Fibroblast of skin of abdomen (primary cell): ENCODE measurements at places on chromosomes 12 and 14.

- peak; percentile 7 for DNase-seq
Observed at GRCh38 chr14:61388976-61389576, 67.7 kb downstream of the PRKCH start.

DNA sequence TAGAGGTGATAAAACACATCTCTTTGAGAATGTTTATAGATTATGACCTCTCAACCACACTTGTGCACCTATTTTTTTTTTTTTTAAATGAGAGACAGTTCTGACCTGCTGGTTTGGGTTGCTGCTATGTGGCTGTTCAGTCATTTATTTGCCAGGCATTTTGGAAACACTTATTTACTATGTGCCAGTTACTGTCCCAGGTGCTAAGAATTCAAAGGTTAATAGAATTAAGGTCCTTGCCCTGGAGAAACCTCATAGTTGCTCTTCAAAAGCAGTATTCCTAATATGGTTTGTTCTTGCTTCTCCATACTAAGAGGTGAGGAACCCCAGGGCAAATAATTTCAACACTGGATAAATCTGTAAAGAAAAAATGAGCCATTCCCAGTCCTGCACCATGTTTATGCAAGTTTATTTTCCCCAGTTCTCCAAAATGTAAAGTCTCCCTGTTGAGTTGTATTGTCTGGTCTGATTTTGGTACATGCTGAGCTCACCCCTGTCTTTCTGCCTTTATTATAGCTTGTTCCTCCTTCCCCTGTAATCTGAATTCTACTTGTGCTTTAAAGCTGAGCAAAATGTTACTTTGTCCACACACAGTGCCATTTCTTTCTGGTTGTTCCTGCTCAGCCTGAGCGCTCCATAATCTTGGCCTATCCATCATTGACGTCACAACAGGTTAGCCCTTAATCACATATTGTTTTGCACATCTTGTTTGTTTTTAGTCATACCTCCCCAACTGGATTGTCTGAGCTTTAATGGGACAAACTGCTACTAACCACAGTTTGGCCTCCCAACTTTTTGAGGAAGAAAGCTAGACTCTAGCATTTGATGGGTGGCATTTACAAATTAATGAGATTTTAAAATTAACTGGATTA is 56.7 kb downstream of the SRGAP1 start:
- no peak for DNase-seq

DNA sequence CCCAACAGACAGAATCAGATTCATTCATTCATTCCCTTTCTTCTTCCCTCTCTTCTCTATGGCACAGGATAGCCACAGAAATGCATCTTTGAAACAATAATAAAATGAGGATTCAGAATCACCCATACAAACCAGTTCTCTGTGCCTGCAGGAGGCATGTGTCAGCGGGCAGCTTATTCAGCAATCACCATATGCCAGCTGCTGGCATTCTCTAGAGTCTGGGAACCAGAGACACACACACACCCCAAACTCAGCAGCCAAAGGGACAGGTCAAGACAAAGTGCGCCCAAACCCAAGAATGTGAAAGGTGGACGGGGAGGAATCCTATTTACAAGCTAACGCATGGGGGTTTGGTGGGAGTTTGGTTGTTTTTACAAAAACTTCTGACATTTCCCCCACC is 14.1 kb downstream of the ARF3 start:
- DNase-seq, result no peak

DNA sequence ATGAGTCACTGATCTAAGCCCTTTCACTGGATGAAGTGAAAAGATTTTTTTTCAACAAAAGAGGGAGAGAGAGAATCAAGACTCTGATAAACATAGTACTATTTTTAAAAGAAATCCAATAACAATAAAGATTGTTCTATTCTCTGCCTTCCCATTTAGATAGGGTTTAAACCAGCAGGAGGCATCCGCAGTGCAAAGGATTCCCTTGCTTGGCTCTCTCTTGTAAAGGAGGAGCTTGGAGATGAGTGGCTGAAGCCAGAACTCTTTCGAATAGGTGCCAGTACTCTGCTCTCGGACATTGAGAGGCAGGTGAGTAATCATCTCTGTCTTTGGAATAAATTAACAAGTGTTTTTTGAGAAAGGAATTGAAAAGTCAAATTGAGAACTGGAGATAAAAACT is 124.9 kb downstream of the DERA start:
- DNase-seq, result no peak

- DNase-seq, result no peak
Observed at GRCh38 chr12:2775431-2775830, 19.3 kb upstream of the FKBP4 start.

DNA sequence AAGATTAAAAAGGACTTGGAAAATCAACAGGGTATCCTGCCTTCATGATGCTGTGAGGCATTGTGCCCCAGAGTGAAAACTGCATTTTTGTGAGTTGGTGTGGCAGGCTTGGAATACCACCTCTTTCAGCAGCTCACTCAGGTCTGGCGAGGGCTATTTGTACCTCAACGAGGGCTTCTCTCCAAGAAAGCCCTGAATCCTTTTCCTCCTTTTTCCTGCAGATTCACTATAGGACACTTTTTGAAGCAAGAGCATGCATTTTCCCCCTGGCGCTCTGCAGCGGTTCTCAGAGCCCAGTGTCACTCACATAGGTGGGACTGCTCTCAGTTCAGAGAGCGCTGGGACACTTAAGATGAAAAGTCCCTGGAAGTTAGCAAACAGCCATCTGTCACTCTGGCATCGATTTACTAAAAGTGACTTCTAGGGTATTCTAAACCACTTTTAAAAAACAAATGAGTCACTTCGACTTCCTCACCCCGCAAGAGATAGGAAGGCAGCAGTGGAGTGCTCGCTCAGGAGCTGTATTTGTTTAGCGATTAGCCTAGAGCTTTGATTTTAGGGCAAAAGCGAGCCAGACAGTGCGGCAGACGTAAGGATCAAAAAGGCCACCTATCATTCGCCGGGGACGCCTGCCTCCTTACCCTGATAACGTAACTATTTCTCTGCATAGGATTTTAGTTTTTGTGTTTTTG is 782 bp upstream of the LGR5 start:
- DNase-seq, result no peak

DNA sequence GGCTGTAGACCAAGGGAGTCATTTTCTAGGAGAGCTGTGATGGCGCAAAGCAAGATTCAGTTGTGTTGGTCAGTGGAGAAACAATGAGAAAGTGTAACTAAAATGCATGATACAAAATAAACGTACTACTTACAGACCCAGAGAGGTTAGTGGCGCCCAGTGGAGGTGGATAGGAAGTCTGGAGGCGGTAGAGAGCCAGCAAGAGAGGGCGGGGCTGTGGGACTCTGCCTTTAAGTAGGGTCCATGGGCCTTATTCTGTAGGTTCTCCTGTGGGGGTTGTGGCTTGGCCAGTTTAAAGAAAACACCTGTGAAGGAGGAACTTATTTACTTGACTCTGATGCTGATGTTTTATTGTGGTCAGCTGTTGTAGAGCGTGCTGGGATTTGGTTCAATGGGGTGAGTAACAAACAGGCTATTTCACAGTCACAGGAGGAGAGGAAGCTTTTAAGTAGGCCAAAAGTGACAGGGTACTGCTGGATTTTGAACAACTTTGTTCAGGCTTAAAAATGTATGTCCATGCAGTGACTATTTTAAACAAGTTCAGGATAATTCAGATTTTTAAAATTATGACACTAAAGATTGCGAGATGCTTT is 1097.7 kb downstream of the TMTC2 start:
- no peak for DNase-seq

DNA sequence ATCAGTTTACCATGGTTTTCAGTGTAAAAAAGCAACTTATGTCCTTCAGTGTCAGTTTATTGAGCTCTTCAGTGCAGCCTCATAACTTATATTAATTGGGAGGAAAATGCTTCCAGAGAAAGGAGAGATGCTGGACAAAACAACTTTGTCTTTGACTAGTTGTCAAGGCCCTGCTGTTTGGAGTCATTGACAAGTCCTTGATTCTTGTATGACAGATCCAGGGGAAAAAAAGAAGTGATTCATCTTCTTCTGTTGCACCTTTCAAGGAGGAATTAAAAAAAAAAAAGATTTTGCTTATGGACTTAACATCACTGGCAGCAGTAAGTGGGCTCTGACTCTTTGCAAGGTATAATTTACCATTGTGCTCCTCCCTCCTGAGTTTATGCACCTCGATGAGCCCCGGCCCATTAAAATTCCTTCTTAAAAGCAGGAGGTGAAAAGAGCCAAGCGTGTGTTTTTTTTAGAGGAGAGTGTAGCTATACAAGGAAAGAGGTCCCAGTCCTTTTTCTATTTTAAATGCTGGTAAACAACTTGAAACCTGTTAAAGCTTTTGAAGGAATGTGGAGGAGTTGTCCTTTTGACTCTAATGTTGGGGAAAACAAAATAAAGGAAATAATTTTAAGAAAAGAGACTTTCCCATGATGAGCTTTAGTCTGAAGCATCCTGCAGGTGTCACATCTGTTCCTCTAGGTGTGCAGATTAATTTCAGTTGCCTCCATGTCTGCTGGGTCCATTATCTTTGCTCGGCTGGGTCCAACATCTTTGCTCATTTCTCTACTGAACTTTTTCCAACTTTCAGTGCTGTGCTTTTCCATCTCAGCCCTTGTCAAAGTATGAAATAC is 431.6 kb downstream of the RAD51B start:
- no peak for DNase-seq

DNA sequence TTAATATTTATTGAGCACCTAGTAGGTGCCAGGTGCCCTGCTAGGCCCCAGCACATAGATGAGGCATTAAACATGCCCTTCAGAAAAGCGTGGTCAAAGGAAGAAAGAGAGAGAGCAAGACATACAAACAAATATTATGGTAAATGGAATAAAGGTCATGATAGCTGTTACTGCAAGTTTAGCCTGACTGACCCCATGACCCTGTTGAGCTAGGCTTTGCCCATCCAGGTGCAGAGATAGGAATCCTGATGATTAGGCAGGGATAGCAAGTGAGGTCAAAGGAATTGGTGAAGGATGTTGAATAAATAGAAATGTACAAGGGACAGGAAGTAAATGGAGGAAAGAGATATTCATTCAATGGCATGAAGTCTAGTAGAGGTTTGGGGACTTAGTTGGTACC is 33.4 kb upstream of the SLC15A5 start:
- no peak for DNase-seq
